RPMI7951 (cell line): ENCODE measurements at places on chromosomes 3 and 15. TPM values are rescaled to one million over a fixed set of nuclear protein-coding genes. Genes with fewer than 3 reads are reported as not detected.

Gene IL17RB
- not detected in 2 replicates for total RNA-seq

Gene CCDC39
- total RNA-seq: not detected in 2 replicates

Gene PPARG
- total RNA-seq: 7.8 and 8.1 TPM in 2 replicates

Gene CDC25A
- total RNA-seq: 13.5 and 16.9 TPM in 2 replicates

Gene TERC
- 45.8 and 88.5 TPM in 2 replicates for total RNA-seq

Gene AADAC
- total RNA-seq: 0.12 and 0.49 TPM in 2 replicates

Gene CALML4
- total RNA-seq: 1.4 and 1.9 TPM in 2 replicates

Gene SH2D7
- total RNA-seq: not detected in 2 replicates

Gene AMOTL2
- 13.1 and 15.1 TPM in 2 replicates for total RNA-seq

Gene UCN2
- total RNA-seq: 4.3 and 7.2 TPM in 2 replicates

Gene BHLHE40
- 43.2 and 62.8 TPM in 2 replicates for total RNA-seq

Gene NANOGP8
- not detected in 2 replicates for total RNA-seq

Gene DNASE1L3
- total RNA-seq: not detected in 2 replicates

Gene AEN
- total RNA-seq: 11.3 and 15.6 TPM in 2 replicates

Gene ADAMTSL3
- total RNA-seq: not detected in 2 replicates

Gene MST1R
- total RNA-seq: 0.29 and 0.36 TPM in 2 replicates

Gene GABRR3
- not detected in 2 replicates for total RNA-seq

Gene PLCH1
- total RNA-seq: 0.20 and 0.60 TPM in 2 replicates

Gene GASK1A
- not detected in 2 replicates for total RNA-seq

Gene NR1I2
- total RNA-seq: 0.12 TPM in 1 of 2 replicates, not detected in the other

Gene RLBP1
- not detected in 2 replicates for total RNA-seq

Gene LMOD3
- total RNA-seq: not detected in 2 replicates

Gene ACAN
- 0.78 and 0.96 TPM in 2 replicates for total RNA-seq

Gene TGM4
- under 0.01 TPM in 1 of 2 replicates, not detected in the other for total RNA-seq

Gene CX3CR1
- total RNA-seq: under 0.01 TPM in 1 of 2 replicates, not detected in the other

Gene HYAL1
- 0.29 and 0.72 TPM in 2 replicates for total RNA-seq

Gene IL17RD
- total RNA-seq: 8.8 and 18.7 TPM in 2 replicates
